GM03348 (cell line): ENCODE measurements at places on chromosomes 12 and 14.
A peak's percentile ranks its signal among the peaks of the same experiment; 100 is the strongest.

DNA sequence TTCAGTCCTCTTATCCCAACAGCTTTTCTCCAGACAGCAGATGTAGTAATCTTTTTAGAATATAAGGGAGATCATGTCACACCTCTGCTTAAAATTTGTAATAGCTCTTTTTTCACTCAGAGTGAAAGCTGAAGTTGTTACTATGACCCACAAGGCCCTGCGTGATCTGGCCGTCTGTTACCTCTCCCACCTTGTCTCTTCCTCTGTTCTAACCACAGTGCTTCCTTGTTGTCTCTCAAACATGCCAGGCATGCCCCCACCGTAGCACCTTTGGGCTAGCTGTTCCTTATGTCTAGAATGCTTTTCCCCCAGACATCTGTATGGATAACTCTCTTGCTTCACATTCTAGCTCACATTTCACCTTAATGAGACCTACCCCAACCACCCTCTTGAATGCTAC lies 6.5 kb downstream of the NECAP1 start:
- DNase-seq = no peak

- no peak for DNase-seq
Observed at GRCh38 chr12:122839907-122840554, 4.8 kb downstream of the HIP1R start.

DNA sequence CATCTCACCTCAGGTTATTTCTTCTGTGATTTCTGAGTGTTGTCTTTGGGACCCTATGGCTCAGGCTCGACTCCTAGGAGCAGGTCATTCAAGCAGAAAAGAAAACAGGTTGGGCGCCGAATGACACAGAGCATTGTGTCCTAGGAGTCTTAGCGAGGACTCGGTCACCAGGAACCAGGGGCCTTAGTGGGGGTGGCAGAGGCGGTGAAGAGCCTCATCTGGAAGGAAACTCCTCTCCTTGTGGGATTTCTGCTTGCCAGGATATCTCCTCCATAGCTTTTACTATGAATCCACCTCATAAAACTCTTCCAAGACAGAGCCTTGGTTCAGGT lies 630 bp downstream of the PLEKHH1 start:
- no peak for DNase-seq

DNA sequence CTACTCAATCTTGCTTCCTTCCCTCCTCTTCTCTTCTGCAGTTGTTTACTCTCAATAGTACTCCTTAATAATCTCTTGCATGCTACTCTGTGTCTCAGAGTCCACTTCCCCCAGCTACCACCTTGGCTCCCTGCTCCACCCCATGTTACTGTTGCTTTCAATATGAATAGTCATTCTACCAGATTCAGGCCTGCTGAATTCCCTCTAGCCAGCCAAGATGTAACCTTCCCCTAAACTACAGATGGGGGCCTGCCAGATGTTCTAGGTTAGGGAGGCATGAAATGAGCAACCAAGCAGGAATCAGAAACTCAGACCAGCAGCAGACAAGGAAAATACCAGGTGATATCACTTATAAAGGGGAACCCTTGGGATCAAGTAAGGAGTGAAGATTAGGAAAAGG lies 392.1 kb upstream of the DDHD1 start:
- no peak for DNase-seq

DNA sequence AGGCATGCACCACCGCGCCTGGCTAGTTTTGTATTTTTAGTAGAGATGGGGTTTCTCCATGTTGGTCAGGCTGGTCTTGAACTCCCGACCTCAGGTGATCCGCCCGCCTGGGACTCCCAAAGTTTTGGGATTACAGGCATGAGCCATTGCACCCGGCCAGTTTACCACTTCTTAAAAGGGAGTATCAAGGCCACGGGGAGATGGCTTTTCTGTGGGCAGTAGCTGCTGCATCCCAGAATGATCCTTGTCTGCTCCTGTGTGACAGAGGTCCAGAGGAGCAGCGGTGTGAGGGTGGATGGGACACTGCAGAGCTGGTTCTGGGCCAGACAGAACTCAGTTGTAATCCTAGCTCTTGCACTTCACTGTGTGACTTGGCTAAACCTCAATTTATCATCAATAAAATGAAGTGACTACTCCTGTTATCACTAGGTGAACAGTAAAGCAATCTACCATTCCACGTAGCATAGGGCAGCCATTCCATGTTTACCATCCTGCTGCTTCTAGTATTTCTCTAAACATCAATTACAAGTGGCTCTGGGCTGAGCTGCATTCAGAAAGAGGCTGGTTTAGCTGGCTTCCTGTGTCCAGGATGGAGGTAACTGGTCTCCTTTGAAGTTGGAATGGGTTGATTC lies 3.0 kb upstream of the NPFF start:
- DNase-seq = no peak

GRCh38 chr14:66539034-66539433 lies 31.1 kb downstream of the GPHN start:
- no peak for DNase-seq

DNA sequence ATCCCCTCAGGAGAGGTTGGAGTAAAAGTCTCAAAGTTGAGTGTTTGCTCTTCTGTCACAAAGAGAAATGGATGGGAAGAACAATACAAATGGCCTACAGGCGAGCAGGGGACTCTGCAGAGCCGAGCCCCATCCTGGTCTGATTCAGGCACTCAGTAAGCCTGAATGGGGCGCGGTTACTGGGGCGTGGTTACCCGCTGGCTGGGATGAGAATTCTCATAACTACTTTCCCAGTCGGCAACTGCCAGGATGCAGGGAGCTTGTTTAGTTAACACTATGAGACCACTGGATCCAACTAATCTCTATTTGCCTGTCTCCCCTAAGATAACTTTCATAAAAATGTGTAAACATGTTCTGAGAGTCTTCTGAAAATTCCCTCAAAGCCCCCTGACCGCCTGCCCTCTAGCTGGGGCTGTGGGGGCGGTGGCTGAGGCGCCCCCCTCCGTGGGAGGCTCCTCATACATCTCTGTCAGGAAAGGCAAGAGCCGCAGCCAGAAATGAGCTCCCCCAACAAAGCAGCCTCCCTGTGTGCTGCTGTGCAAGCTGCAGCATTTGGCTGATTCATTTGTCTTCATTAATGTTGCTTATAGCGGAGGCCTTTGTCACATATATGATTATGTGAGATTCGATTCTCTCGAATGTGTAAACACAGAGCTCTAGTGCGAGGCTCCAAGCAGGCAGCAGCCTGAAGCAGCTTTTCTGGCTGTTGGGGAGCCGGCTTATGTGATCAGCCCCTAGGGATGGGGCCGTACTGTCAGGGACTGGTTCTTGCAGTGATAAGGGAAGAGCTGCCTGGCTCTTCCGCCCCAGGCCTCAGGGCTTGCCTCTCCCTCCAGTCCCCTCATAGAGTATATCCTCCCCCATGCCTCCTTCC lies 126.1 kb upstream of the ARHGAP5 start:
- DNase-seq = peak; percentile 78

DNA sequence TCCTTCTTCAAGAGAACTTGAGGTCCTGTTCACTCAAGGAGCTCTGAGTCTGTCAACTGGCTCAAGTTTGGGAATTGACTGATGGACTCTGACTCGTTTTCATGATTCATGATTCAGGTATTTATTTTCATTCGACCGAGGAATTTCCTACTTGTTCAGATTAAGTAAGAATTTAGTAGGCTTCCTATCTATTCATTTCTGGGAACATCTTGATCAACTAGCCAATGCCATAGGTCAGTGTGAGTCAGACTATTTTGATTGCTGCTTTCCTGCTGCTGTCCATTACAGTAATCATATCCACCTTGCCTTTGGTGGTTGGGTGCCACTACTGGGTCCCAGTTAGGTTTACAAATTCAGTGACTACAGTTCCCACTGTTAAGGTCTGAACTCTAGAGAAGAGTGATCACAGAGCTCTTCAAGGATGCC lies 6.1 kb downstream of the FAM186A start:
- peak; percentile 83 for DNase-seq

DNA sequence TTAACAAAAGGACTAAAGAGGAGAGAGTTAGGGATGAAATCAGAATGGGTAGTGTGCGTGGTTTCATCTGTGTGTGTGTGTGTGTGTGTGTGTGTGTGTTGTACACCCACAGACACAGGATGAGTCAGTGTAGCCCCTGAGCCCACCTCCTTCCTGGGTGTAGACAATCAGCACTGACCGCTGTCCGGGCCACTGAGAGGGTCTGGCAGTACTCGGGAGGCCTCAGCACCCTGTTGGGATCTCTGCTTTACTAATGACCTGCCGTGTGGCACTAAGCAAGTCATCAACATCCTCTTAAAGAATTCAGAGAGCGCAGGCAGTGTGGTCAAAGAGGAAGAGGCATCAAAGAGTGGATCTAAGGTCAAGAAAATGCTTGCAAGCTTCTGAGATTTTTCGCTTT lies 112.6 kb downstream of the PRMT8 start:
- no peak for DNase-seq

DNA sequence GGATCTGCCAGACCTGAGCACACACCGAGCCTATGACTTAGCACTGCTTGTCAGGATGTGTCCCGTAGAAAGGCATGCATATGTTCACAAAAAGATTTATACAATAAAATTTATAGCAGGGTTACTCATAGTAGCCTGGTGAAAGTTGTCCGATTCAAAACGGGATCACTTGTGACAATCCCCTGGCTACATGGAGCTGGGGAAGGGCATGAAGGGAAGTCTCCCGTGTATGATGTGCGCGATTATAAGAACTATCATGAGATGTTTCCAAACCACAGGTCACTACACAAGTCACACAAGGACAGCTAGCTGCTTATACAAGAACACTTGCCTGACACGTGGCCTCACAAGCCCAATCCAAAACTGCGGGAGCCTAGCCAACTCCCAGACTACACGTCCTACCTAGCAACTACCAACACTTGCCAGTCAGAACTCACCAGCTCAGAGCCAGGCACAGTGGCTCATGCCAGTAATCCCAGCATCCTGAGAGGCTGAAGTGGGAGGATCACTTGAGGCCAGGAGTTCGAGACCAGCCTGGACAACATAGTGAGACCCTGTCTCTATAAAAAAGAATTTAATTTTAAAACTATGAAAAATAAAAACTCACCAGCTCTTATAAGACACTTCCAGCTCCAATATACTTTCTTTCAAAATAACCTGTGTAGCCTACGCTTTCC lies 7.5 kb upstream of the CDCA4 start:
- no peak for DNase-seq

DNA sequence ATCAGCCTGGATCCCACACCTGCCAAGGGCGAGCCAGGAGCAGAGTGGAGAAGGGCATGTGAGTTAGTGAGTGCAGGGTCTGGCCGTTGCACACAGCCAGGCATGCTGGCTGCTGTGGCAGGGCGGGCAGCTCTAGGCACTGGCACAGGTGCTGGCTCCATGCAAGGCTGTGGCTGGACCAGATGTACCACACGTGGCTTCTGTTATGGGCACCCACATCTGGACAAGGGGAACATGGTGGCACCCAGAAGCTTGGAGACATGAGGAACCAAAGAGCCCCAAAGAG lies 20.1 kb downstream of the SERPINA3 start:
- no peak for DNase-seq

GRCh38 chr14:34198096-34198495 lies 247.2 kb upstream of the EGLN3 start:
- DNase-seq = no peak

- DNase-seq = peak; percentile 32
Observed at GRCh38 chr14:20662968-20663732, 21.2 kb upstream of the RNASE4 start.

- peak; percentile 52 for DNase-seq
Observed at GRCh38 chr12:45259675-45260074, 43.8 kb downstream of the ANO6 start.

- peak; percentile 57 for DNase-seq
Observed at GRCh38 chr12:89461649-89462612, 62.7 kb downstream of the GALNT4 start.

- no peak for DNase-seq
Observed at GRCh38 chr14:77268989-77269600, 1.9 kb downstream of the NGB start.

DNA sequence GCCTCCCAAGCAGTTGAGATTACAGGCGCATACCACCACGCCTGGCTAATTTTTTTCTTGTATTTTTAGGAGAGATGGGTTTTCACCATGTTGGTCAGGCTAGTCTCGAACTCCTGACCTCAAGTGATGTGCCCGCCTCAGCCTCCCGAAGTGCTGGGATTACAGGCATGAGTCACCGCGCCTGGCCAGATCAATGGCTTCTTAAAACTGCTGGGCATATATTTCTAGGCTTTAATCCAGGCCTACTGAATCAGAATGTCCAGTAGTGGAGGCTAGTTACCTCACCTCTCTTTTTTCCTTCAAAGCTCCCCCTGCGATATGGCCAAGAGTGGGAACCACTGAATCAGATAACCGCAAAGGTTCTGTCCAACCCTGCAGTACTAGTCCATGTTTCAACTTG lies 17.1 kb downstream of the POU6F1 start:
- no peak for DNase-seq

DNA sequence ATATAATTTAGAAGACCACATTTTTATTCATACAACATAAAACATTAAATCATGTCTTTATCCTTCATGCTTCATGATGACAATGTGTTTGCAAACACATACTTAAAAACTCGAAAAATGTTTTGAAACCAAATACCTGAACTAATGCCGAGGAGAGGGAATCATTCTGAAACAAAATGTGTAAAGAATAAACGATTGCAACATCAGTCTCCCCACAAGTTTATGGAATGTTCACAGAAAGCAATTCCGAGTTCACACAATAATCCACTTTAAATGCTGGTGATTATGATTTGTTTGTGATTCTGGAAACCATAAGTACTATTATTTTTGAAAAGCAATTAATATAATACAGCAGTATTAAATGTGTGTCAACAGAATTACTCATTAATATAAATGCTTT lies 84.5 kb upstream of the PDZRN4 start:
- DNase-seq = peak; percentile 4

GRCh38 chr12:509500-509899 lies 49.8 kb downstream of the B4GALNT3 start:
- DNase-seq = peak; percentile 56

- DNase-seq = no peak
Observed at GRCh38 chr12:2750185-2750584, 44.6 kb upstream of the FKBP4 start.

GRCh38 chr12:53928054-53928835 lies 10.4 kb upstream of the HOXC13 start:
- no peak for DNase-seq

GRCh38 chr12:52191841-52192791 lies at the start of gene KRT80:
Gene KRT80, minus strand, starts transcription at chr12:52192014. Its CDS starts 112 bp downstream, at chr12:52191902.
- DNase-seq = peak; percentile 97

- no peak for DNase-seq
Observed at GRCh38 chr14:59297071-59297776, 108.8 kb downstream of the DAAM1 start.
